ENCODE measurements at places on chromosomes 16 and 17.
A peak's percentile ranks its signal among the peaks of the same experiment; 100 is the strongest.

GRCh38 chr16:23842137-23842600 lies 6.4 kb downstream of the PRKCB start:
- peaks cover 53% of the 10 kb centered on the region for H3K4me1 ChIP-seq
- no peak overlapping the region for H3K4me3 ChIP-seq
- peaks cover 6% of the 10 kb centered on the region for H3K36me3 ChIP-seq
- no peak for DNase-seq
- H3K27ac ChIP-seq: peak overlapping the region; percentile 79

GRCh38 chr17:59149051-59149450 lies 5.9 kb downstream of the SKA2 start:
- no peaks in the 10 kb centered on the region for H3K36me3 ChIP-seq
- no peaks in the 10 kb centered on the region for H3K27me3 ChIP-seq
- peaks cover 22% of the 10 kb centered on the region for H3K4me1 ChIP-seq
- no peak overlapping the region for H3K4me3 ChIP-seq
- no peak for DNase-seq
- peak overlapping the region; percentile 4 for H3K27ac ChIP-seq

GRCh38 chr16:72400257-72401083 lies 228.5 kb upstream of the PMFBP1 start:
- H3K4me3 ChIP-seq: no peak overlapping the region
- no peaks in the 10 kb centered on the region for H3K4me1 ChIP-seq
- peaks cover 2% of the 10 kb centered on the region for H3K36me3 ChIP-seq
- no peak overlapping the region for H3K27ac ChIP-seq
- no peak for DNase-seq

- H3K27me3 ChIP-seq: no peaks in the 10 kb centered on the region
- peak overlapping the region; percentile 11 for H3K27ac ChIP-seq
- peaks cover 31% of the 10 kb centered on the region for H3K4me1 ChIP-seq
- no peaks in the 10 kb centered on the region for H3K36me3 ChIP-seq
- H3K4me3 ChIP-seq: no peak overlapping the region
- DNase-seq: no peak
These were observed 10.3 kb upstream of the TNS4 start for GRCh38 chr17:40511667-40512220.

DNA sequence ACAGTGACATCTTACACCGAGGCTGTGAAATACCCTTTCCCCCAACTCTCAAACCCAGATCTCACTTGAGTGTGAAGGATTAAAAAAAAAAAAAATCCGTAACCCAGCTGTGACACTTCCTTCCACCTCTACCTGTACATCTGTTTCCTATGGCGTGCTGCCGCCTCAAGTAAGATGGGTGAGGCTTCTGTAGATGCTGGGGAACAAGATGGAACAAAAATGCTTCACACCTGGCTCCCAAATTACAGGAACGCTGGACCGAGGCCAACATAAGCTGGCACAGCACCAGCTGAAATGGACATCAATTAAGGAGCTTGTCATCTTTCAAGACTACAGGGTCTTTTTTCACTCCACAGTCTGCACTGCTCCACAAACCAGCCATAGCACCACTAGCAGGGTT lies 95.9 kb downstream of the HIC1 start:
- no peaks in the 10 kb centered on the region for H3K27me3 ChIP-seq
- peaks cover 6% of the 10 kb centered on the region for H3K36me3 ChIP-seq
- no peak for DNase-seq
- H3K4me1 ChIP-seq: peaks cover 22% of the 10 kb centered on the region
- H3K27ac ChIP-seq: no peak overlapping the region
- no peak overlapping the region for H3K4me3 ChIP-seq

All from T-helper 17 cell (primary cell).